ENCODE measurements at places on chromosomes 7 and 10.

GRCh38 chr7:22622116-22622785 is 104.7 kb upstream of the IL6 start:
- no peak for DNase-seq

- DNase-seq: no peak
These were observed 343.1 kb downstream of the HPSE2 start for GRCh38 chr10:98892523-98892922.

- DNase-seq: peak; percentile 68
These were observed 227.9 kb upstream of the PRSS58 start for GRCh38 chr7:142485617-142486226.

GRCh38 chr10:78464856-78465267 is 431.2 kb downstream of the RPS24 start:
- no peak for DNase-seq

GRCh38 chr10:34313888-34314287 is 501.2 kb downstream of the PARD3 start:
- peak; percentile 74 for DNase-seq

GRCh38 chr7:25402532-25402931 is 174.2 kb upstream of the NPVF start:
- DNase-seq: no peak

All from Jurkat, Clone E6-1 (cell line).